PC-3 (cell line): ENCODE measurements at places on chromosomes 7 and 10.

DNA sequence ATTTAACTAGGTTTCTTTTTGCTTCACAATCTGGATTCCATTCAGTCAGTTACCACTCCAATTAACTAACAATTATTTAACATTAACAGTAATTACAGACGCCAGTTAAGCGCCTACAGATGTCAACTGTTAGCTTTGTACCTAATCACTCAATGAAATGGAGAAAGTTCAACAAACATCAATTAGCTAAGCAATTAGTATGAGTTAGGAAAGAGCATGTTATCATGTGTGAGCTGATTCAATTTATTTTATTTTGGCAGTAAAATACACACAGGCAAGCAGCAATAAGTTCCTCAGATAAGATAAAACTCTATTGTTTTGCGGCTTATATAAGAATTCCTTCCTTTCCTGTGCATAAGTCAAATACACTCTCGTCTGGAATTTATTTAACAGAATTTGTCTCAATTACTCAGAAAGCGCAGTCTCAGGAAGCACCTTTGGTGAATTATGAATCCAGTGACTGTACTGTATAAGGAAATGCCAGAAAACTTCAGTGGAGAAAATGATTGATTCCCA, 427.1 kb upstream of the GALNT17 start:
- no peak for DNase-seq

DNA sequence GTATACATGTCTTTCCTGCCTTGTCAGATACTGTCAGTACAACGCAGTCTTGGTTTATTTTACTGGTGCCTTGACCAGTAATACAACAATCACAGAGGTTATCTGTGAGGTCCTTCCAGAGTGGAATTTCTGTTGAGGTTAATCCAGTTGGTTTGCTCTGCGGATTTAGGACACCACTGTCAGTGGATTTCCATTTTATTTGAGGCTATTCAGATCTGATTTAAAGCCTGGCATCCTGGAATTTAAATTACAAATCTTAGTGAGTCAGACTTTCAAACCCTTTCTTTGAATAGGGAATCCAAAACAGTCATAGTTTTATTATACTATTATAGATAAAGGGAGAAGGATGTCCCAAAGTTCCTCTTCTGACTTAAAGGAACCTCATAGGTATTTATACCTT, 40.5 kb downstream of the ANLN start:
- no peak for DNase-seq

GRCh38 chr10:119677904-119678755, 26.9 kb downstream of the BAG3 start:
- DNase-seq = peak; percentile 30

GRCh38 chr7:104927055-104927454, 87.0 kb upstream of the KMT2E start:
- DNase-seq = no peak

DNA sequence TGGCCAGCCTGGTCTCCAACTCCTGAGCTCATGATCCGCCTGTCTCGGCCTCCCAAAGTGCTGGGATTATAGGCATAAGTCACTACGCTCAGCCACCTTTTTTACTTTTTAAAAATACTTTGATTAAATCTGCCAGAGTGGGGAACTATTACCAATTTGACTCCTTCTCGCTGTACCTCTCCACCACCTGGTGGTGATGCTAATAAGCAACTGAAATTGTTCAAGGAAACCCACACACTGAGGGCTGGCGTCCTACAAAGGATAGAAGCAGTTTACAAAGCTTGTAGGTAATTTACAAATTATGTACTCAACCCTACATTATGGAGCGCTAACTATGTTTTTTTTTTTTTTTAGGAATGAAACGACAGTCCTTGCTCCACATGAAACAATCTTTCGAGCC, 111.1 kb downstream of the CPED1 start:
- peak; percentile 56 for DNase-seq

- DNase-seq = no peak
Measured at GRCh38 chr7:20275637-20276036, 55.1 kb upstream of the ITGB8 start.

DNA sequence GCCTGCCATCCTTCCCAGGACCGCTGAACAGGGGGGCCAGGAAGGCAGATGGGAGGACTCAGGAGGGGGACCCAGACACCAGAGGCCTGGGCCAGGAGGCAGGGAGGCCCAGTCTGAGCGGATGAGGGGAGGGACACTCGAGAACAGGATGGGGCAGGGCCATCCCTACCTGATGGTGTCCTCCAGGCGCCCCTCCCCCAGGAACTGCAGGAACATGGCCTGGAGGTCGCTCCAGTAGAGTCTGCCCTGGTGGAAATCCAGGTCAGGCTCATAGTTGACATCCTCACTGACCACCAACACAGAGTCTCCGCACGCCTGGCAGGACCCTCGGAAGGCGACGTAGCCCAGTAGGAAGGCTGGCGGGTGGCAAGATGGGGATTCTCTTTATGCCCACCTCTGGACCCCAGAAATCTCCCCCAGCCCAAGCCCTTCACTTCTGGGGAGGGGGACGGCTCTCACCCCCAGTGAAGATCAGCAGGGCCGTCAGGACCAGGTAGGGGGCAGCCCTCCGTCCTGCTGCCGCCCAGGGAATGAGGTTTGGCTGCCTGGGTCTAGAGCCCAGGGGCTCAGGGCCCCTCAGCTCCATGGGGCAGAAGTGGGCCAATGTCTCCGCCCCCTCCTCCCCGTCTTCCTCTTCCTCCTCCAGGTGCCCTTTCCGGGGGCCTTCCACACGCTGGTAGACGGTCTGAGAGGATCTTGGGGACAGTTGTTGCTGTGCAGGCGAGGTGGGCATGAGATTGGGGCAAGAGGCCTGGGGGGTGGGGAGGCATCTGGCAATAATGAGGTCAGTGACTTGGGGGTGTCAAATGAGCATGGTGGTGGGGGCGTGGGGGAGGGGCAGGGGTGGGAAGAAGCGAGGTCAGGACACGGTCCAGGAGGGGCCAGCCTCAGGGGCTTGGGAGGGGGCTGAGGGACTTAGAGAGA, 573 bp downstream of the TFR2 start:
- no peak for DNase-seq

DNA sequence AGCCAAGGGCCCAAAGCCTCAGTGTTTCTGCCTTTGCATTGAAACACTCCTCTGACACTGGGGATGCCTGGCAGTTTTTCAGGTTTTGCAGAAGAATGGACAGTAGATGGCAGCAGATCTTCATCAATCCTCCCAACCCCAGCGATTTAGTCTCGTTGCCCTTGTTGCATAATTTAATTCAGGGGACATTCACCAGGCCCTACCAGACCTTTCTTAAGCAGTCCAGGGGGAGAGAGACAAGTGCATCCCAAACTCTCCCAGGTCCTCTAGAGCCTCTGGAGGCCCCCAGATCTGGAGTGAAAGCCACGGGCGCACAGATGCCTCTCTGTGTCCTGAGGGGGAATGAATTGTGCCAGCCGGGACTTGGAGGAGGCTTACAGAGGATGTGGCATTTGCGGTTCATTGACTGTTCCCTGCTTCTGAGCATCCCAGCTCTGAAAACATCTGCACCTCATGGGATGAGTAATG, 29.6 kb downstream of the MINDY4 start:
- DNase-seq = peak; percentile 80

GRCh38 chr7:7790041-7790741, 71.8 kb upstream of the RPA3 start:
- no peak for DNase-seq

DNA sequence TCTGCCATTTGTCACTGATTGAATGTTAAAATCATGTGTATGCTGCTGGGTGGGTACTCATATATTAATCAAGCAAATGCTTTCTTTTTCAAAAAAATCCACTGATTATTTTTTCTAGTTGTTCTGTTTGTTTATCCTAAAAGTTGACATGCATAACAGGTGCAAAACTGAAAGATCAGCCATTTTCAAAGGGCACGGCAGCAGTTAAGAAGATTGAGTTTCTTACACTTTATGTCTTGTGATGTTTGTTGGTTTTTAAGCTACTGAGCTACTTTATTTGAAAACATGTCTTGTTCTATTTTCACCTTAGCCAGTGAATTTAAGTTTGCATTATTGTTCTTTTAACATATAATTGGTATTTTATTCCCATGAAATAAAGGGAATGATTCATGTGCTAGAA, 45.8 kb downstream of the PPP1R3A start:
- no peak for DNase-seq

DNA sequence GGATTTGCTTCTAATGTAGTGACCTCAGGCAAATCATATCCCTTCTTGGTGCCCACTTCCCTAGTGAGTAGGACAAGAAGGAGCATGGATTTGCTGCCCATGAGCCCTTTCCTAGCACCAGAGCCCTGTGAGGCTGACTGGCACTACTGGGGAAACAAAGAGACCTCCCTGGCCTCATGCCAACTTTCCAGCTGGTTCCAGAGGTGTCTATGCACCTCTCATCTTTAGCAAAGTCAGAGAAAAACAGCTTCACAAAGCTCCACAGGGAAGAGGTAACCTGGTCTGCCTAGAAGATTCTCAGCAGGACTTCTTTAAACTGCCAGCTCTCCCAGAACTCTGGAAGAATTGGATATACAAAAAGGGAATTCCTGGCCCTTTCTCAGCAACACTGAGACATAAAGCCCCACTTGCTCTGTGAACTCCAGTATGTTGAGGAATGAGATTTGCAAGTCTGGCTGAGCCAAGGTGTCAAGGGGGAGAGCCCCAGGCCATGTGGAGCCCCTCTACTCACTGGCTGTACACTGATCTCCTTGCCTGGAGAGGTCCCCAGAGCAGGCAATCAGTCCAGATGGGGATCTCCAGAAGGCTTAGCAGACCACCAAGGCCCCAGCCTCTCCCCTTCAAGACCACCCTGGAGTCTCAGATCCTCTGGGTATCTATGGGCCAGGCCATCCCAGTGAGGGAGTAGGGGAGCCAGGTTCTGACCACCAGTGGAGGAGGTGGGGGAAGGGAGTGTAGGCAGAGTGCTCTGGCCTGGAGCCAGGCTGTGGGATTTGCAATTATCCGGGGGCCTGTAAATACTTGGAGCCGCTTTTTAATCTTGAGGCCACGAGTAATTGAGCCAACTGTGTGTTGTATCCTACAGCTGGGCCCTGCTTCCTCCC, 24.4 kb upstream of the RBM20 start:
- DNase-seq = no peak

DNA sequence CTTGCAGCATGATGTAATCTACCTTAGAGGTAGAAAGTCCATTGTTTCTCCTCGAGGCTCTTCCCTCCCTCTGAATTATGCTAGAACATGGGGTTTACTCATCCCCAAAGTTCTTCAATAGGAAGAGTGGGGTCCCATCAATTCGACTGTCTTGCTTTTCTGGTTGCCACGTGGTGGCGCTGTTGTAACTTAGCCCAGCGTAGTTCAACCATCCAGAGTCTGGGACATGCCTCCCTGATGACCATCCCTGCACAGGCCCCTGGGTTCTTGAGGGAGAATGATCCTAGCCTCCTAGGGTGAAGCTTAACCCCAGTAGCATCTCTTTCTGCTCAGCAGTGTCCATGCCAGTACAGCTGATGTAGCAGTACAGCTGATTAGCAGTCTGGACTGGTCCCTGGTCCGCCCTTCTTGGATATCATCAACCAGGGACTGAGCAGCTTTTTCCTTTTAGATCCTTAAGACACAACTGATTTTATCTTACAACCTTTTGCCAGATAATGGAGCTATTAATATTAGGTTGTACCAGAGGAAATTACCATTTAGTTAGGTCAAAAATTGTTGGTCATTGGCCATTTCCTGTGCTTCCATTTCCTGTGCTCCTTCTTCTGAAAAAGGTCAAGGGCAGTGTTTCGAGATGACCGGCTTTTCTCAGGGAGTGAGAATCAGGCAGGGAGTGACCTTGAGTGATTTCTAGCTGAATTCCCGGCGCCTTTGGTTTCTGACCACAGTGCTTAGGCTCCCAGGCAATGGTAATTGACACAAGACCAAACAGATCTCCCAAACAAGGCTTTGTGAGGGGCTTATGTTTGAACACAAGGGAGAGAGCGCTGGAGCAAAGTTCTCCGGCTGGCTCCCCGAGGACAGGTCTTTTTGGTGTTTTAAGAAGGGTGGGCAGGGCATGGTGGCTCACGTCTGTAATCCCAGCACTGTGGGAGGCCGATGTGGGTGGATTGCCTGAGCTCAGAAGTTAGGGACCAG, 65.4 kb downstream of the TACC2 start:
- peak; percentile 67 for DNase-seq

DNA sequence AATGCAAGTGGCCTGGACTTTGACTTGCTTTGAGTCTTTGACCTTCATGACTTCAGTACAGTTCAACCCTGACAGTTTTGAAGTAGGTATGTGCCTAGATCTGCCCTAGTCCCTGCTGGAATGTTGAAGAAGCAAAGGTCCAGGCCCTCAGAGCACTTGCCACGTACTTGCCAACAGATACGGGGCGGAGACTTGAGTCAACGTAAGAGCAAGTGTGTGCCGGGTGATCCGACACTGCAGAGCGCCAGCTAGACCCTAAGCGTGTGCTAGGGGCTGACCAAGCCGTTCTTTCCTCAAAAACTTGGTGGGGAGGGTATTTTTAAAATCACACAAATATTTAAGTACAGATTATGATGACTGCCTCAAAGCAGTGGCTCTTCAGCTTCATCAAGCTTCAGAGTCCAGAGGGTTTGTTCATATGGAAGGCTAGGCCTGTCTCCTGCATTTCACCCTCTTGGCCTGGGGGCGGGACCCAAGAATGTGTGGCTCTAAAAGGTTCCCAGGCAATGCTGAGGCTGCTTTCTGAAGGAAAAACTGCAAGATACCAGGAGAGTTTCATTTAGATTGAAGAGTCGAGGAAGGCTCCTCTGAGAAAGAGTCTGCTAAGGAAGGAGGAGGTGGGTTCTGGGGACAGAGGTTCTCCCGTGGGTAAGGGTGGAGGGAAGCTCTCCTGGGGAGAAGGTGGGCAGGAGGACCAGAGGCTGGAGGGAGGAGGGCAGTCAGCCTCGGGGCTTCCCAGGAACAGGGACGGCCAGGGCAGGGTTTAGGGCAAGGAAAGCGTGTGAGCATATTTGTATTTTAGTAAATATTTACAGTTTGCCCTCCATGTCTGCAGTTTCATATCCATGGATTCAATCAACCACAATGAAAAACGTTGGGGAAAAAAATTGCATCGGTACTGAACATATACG, 160.3 kb downstream of the EGFR start:
- DNase-seq = no peak

- DNase-seq = no peak
Measured at GRCh38 chr10:102505462-102506115, 1.8 kb downstream of the SUFU start.

GRCh38 chr10:56116684-56117083, 244.4 kb downstream of the ZWINT start:
- peak; percentile 57 for DNase-seq

GRCh38 chr10:107616031-107616430, 451.5 kb upstream of the SORCS1 start:
- DNase-seq = no peak

DNA sequence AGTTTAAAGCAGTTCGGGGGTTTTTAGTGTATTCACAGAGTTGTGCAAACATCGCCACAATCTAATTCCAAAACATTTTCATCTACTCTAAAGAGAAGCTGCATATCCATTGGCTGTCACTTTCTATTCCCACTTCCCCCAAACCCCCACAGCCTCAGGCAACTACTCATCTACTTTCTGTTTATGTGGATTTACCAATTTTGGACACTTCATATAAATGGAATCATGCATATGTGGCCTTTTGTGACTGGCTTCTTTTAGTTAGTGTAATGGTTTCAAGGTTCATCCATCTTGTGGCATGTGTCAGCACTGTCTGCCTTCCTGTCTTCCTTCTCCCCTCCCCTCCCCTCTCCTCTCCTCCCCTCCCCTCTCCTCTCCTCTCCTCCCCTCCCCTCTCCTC, 78.5 kb upstream of the FZD1 start:
- DNase-seq = no peak

GRCh38 chr7:51587604-51588003, 271.0 kb upstream of the COBL start:
- DNase-seq = no peak
